ENCODE measurements at places on chromosomes 6 and 20.

- DNase-seq, result no peak
Measured at GRCh38 chr6:102895683-102896082, 1502.2 kb downstream of the GRIK2 start.

DNA sequence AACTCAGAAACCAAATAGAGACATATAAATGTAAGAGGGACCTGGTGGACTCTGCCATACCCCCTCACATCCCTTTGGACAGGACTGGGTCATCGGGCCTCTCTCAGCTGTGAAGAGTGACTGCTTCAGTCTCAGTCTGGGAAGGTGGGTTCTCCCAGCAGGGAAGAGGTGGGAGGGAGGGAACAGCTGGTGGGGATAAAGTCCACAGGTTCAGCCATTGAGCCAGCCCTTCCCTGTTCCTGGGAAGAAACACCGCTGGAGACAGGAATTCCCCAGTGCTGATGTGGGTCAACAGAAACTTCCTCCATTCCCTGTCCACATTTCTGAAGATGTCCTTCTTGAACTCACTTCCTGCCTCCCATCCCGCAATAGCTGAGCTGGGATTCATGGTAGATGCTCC, 209.2 kb upstream of the PMEPA1 start:
- DNase-seq, result no peak

DNA sequence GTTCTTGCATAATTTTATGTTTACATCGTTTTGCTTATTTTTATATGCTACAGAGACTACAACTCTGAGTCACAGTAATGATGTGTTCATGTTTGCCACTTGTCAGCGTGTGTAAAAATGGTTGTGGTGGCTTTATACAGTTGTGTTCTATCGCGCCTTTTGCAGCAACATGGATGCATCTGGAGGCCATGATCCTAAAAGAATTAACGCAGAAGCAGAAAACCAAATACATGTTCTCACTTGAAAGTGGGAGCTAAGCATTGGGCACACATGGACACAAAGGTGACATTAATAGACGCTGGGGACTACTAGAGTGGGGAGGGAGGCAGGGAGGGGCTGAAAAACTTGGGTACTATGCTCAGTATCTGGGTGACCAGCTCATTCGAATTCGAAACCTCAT, 996 bp upstream of the SEC23B start:
- DNase-seq, result no peak

- no peak for DNase-seq
Measured at GRCh38 chr20:62364911-62365736, 2.0 kb downstream of the LAMA5 start.

GRCh38 chr20:23166563-23166962, 80.4 kb upstream of the CD93 start:
- no peak for DNase-seq

DNA sequence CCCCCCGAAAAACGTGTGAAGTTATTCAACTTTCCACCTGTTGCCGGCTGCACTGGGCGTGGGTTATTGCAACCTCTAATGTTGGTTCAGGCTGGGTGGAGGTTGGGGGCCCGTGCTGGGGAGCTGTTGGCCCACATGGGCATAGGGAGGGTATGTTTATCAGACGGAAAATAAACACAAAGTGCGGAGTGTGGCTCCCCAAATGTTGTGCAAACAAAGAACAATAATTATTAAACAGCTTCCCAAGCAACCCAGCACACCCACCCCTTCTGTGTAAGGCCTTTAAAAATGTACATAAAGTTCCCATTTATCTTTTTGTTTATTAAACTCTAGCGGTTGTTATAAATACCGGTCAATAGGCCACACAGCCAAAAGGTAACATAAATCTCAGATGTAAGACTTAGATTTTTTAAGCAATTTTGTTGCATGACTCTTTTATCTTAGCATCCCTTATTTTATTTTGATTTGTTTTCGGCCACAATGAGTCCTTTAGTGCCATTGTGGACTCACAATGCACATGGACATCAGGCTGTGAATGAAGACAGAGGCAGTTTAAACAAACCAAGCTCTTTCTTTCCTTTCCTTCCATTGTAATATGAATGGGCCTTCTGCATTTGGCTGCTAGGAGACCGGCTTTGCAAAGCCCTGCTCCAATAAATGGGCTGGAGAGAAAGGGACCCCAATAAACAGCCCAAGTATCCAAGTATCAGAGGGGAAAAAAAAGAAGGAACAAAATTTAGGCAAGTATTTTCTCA, 6.9 kb upstream of the DLL1 start:
- DNase-seq, result no peak

Measured in CD4-positive, alpha-beta T cell treated with Interleukin-10 for 1 hour (primary cell).